ENCODE measurements at places on chromosomes 3 and 15.

DNA sequence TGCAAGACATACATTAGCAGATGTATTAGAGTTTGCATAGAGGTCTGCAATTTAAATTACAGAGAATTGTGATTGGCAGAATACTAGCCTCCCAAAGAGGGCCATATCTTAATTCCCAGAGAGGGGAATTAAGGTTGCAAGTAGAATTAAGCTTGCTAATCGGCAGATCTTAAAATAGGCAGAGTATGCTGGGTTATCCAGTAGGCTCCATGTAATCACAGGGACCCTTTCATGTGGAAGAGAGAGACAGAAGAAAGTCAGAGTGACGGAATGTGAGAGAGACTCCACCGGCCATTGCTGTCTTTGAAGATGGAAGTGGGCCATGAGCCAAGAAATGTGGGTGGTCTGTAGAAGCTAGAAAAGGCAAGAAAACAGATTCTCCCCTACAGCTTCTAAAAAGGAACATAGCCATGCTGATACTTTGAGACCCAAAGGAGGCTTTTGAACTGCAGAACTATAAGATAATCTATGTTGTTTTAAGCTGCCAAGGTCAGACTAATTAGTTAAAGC lies 38.8 kb downstream of the IMPG2 start:
- no peaks in the 10 kb centered on the region for H3K36me3 ChIP-seq
- H3K27ac ChIP-seq: no peak overlapping the region
- no peaks in the 10 kb centered on the region for H3K4me1 ChIP-seq

DNA sequence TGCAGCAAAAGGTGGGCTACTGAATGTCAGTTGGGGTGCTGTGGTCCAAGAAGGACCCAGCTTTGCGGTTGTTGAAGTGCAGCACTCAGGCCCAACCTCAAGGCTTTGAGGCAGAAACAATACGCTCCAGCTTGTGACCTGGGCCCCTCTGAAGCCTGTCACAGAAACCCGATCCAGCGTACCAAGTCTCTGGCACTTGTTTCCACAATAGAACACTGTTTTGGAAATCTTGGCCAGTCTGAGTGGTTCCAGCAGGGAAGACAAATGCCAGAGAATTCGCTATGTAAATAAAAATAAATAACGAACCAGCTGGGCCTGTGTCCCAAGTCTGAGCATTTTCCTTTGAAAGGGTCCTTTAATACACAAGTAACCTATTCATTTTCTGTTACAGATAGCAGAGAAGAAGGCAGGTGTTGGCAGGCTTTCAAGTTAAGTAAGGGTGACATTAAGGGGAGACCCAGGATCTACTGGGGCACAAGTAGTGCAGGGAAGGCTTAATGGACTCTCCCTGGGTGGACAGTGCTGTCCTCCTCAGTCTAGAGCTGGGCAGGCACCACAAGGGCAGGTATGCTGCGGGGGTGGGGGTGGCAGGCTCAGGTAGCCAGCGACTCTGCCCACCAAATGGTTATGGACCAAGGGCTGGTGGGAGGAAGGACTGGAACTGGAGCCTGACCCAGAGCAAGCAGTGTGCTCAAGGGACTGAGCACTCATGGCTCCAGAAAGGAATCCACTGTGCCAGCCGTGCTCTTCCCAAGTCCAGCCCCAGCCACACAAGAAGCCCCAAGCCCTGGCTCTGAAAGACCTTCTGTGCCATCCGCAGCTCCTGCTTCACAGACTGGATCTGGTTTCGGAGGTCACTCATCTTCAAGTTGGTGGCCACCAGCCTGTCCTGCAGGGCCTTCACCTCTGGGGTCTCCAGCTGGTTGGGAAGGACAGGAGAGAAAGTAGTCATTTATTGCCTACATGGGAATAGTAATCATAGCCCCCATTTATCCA lies 26.3 kb downstream of the CCDC13 start:
- H3K36me3 ChIP-seq: no peaks in the 10 kb centered on the region
- H3K27me3 ChIP-seq: no peaks in the 10 kb centered on the region
- no peak overlapping the region for H3K4me3 ChIP-seq

DNA sequence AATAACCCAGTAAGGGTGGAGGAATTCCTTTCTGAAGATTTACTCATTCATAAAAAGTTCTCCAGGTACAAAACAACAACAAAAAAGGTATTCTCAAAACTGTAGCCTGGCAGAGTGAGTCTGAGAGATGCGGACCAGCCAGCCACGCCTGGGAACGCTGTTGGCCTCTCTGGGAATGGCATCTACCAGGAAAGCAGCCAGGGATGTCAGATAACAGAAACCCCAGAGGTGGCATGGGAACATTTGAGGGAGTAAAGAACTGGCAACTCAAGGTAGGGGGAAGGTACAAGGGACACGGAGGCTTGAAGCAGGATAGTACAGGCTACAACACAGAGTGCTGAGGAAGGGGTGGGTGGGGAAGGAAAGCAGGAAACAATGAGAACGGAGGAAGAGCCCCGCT lies 7.1 kb upstream of the AP3S2 start:
- no peaks in the 10 kb centered on the region for H3K36me3 ChIP-seq
- no peak for DNase-seq
- H3K4me3 ChIP-seq: no peak overlapping the region
- H3K27me3 ChIP-seq: no peaks in the 10 kb centered on the region

GRCh38 chr15:90862964-90863778 lies 5.2 kb upstream of the FURIN start:
- DNase-seq: no peak
- no peak overlapping the region for H3K27ac ChIP-seq
- peaks cover 5% of the 10 kb centered on the region for H3K4me1 ChIP-seq
- no peaks in the 10 kb centered on the region for H3K36me3 ChIP-seq

DNA sequence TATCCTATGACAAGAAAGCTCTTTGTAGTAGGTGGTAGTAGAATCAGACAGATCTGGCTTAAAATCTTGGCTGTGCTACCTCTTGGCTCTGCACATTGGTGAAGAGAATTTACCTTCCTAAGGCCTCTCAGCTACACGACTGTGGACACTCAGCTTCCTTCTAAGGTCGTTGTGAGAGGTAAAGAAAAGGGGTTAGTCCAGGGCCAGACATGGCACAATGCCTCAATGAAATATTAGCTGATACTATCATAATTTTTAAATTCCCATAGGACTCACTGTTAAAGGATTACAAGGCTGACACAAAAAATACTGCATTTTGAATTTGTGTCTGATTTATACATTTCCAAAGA lies 80.4 kb downstream of the IGF1R start:
- H3K27me3 ChIP-seq: no peaks in the 10 kb centered on the region
- H3K36me3 ChIP-seq: no peaks in the 10 kb centered on the region
- no peak overlapping the region for H3K27ac ChIP-seq
- peaks cover 24% of the 10 kb centered on the region for H3K4me1 ChIP-seq
- DNase-seq: no peak
- no peak overlapping the region for H3K4me3 ChIP-seq

DNA sequence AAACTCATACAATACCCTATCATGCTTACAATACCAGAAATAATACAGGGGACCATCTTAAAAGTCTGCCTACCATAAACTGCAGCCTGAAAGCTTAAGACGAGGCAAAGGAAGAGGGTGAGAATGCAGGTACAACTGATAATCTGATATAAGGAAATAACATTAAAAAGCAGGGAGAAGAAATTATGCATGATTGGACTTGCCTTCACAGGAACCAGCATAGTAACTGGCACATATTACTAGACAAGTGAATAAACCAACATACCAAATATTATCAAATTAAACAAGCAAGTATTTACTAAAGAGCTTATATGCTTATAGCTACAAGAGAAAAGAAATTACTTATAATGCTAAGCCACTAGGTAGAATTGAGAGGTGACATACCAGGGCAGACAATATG lies 18.7 kb downstream of the ANKRD28 start:
- H3K27me3 ChIP-seq: no peaks in the 10 kb centered on the region
- H3K36me3 ChIP-seq: no peaks in the 10 kb centered on the region
- no peak overlapping the region for H3K4me3 ChIP-seq
- H3K4me1 ChIP-seq: peaks cover 3% of the 10 kb centered on the region
- H3K27ac ChIP-seq: no peak overlapping the region
- DNase-seq: no peak

DNA sequence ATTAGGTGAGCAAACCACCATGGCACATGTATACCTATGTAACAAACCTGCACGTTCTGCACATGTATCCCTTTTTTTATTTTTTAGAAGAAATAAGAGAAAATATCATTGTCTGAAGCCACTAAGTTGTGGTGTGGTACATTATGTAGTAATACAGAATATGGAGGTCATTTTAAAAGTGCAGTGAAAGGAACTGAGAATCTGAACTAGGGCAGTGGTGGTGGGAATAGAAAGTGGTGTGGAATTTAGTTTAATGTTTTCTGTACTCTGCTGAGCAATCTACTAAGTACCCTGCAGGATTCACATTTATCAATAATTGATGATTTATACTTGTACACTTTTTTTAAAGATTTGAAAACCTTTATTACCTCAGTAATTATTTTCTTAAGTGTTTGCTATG lies 283.5 kb downstream of the CHL1 start:
- H3K4me3 ChIP-seq: no peak overlapping the region
- no peaks in the 10 kb centered on the region for H3K36me3 ChIP-seq
- H3K4me1 ChIP-seq: no peaks in the 10 kb centered on the region
- H3K27me3 ChIP-seq: no peaks in the 10 kb centered on the region
- no peak overlapping the region for H3K27ac ChIP-seq

GRCh38 chr15:88623061-88623460 lies 1.9 kb downstream of the AEN start:
- peak; percentile 70 for DNase-seq
- no peaks in the 10 kb centered on the region for H3K27me3 ChIP-seq
- H3K36me3 ChIP-seq: peaks cover 13% of the 10 kb centered on the region
- peaks cover 10% of the 10 kb centered on the region for H3K4me1 ChIP-seq

GRCh38 chr15:67828969-67829646 lies 3.8 kb downstream of the SKOR1 start:
- no peaks in the 10 kb centered on the region for H3K36me3 ChIP-seq
- no peak overlapping the region for H3K4me3 ChIP-seq
- no peak for DNase-seq

DNA sequence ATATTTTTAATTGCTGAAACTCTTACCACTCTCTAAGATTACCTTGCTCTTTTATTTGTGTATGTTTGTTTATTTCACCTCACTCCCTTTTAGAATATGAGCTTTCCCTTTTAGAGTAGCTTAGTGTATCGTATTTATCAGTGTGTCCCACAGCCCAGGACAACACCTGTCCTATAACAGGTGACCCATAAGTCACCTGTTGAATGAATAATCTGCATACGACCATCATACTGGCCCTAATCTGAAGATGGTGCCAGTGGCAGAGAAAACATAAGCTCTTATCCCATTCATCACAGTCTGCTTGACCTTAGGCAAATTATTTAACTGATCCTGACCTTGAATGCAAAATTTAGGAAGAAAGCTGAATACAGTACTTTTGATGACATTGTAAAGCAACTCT lies 254.6 kb upstream of the NR2F2 start:
- H3K36me3 ChIP-seq: no peaks in the 10 kb centered on the region
- H3K4me1 ChIP-seq: no peaks in the 10 kb centered on the region
- no peak for DNase-seq
- no peaks in the 10 kb centered on the region for H3K27me3 ChIP-seq
- no peak overlapping the region for H3K27ac ChIP-seq
- no peak overlapping the region for H3K4me3 ChIP-seq

DNA sequence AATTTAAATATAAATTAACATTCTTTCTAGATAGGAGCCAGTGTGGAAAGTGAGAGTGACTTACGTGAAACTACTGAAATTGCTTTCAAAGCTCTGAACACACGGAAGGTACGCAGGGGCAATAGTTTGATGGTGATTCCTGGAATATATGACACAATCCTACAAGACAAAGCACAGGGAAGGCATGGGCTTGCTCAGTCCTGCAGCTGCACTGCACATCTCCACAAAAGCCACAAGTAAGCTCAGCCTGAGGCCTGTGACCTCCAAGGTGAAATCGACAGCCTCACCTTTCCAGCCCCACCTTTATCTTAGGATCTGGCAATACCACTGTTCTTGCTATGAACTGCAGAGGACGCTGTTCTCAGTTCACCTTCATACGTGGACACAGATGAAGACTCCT lies 109.3 kb upstream of the SCN10A start:
- H3K27me3 ChIP-seq: no peaks in the 10 kb centered on the region
- no peak overlapping the region for H3K4me3 ChIP-seq
- H3K27ac ChIP-seq: no peak overlapping the region
- H3K4me1 ChIP-seq: no peaks in the 10 kb centered on the region
- no peaks in the 10 kb centered on the region for H3K36me3 ChIP-seq

GRCh38 chr3:136251511-136251910 lies 1.4 kb downstream of the PCCB start:
- no peak overlapping the region for H3K4me3 ChIP-seq
- DNase-seq: no peak
- H3K27ac ChIP-seq: no peak overlapping the region
- H3K36me3 ChIP-seq: peaks cover 2% of the 10 kb centered on the region

- H3K27ac ChIP-seq: no peak overlapping the region
- no peak for DNase-seq
- H3K4me1 ChIP-seq: no peaks in the 10 kb centered on the region
- H3K27me3 ChIP-seq: no peaks in the 10 kb centered on the region
These were observed 12.3 kb downstream of the FBXL22 start for GRCh38 chr15:63609448-63609847.

DNA sequence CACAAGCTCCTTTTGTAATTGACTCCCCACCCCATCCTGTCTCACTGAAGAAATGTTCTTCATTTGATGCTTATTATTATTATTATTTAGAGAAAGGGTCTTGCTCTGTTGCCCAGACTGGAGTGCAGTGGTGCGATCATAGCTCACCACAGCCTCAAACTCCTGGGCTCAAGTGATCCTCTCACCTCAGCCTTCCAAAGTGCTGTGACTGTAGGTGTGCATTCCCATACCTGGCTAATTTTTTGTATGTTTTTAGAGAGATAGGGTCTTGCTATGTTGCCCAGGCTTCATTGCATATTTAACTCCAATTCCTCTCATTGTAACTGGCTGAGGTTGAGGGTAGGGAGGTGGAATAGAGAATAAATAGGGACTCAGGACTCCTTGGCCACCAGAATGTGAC lies 22.3 kb downstream of the SEMA5B start:
- no peak overlapping the region for H3K27ac ChIP-seq
- H3K27me3 ChIP-seq: no peaks in the 10 kb centered on the region
- H3K36me3 ChIP-seq: no peaks in the 10 kb centered on the region
- H3K4me3 ChIP-seq: no peak overlapping the region
- no peaks in the 10 kb centered on the region for H3K4me1 ChIP-seq
- DNase-seq: no peak

- no peak overlapping the region for H3K27ac ChIP-seq
- H3K27me3 ChIP-seq: no peaks in the 10 kb centered on the region
- no peaks in the 10 kb centered on the region for H3K36me3 ChIP-seq
- peaks cover 7% of the 10 kb centered on the region for H3K4me1 ChIP-seq
These were observed 14.8 kb downstream of the MYL3 start for GRCh38 chr3:46848271-46849044.

DNA sequence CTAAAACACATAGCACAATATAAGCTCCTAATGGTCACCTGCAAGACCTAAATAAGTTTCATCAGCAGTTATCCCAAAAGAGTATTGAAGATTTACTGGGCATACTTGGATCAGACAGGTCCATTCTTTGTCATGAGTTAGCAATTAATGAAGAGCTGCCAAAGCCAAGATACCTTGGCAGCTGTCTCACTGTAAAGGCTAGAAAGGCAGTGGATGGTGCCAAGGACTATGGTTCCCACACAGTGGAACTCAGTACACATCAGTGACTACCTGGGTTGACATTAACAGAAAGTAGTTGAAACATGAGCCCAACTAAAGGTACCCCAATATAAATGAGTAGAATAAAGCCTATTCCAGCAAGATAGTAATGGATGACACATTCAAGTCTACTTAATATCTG lies 41.1 kb upstream of the TMCO5A start:
- H3K27me3 ChIP-seq: no peaks in the 10 kb centered on the region
- H3K4me3 ChIP-seq: no peak overlapping the region
- H3K4me1 ChIP-seq: no peaks in the 10 kb centered on the region
- no peak for DNase-seq
- no peak overlapping the region for H3K27ac ChIP-seq
- H3K36me3 ChIP-seq: no peaks in the 10 kb centered on the region
